ENCODE measurements at places on chromosomes 12 and 14.

- DNase-seq, result no peak
These were observed 71.2 kb upstream of the ESRRB start for GRCh38 chr14:76304536-76305267.

DNA sequence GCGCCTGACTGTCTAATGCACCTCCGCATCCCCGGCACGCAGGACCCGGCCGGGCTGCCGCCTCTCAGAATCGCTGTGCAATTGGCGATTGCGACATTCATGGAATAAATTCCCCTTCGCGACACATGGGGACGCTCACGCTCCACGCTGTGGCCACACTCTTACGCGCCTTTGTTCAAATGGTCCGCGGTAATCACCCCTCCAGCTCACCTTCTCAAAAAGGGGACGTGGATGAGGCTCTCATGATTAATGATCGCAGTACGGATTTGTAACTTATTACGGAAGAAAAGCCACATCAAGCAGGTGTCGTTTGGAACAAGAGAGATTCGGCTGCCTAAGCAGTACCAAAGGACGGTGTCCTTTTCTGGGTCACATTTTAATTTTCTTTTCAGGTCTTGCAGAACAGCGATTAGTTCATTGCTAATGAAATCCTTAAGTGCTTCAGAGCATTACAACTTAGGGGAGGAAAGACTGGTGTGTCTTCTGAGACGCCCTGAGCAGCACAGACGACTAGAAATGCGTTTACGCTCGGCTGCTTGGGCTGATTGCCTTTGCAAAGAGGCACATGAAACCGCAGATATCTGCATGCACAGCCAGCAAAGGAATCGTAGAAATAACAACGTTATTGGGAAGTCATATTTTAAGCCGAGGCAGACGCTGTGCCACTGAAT is 37.3 kb upstream of the ADGRD1 start:
- no peak for DNase-seq

- DNase-seq, result no peak
These were observed 459 bp downstream of the ITGA7 start for GRCh38 chr12:55707219-55707671.

GRCh38 chr14:104363891-104364760 is 215.4 kb upstream of the C14orf180 start:
- DNase-seq, result no peak

- no peak for DNase-seq
These were observed 4.9 kb downstream of the KLHL28 start for GRCh38 chr14:44956866-44957265.

- no peak for DNase-seq
These were observed 26.5 kb downstream of the NUAK1 start for GRCh38 chr12:106112145-106112821.

GRCh38 chr14:59310633-59311032 is 122.2 kb downstream of the DAAM1 start:
- no peak for DNase-seq

- DNase-seq, result no peak
These were observed 67.7 kb downstream of the GXYLT1 start for GRCh38 chr12:42076976-42077375.

- DNase-seq, result no peak
These were observed 21.0 kb upstream of the MAP1LC3B2 start for GRCh38 chr12:116538076-116538591.

GRCh38 chr14:89730687-89731086 is 223.8 kb downstream of the EFCAB11 start:
- no peak for DNase-seq

DNA sequence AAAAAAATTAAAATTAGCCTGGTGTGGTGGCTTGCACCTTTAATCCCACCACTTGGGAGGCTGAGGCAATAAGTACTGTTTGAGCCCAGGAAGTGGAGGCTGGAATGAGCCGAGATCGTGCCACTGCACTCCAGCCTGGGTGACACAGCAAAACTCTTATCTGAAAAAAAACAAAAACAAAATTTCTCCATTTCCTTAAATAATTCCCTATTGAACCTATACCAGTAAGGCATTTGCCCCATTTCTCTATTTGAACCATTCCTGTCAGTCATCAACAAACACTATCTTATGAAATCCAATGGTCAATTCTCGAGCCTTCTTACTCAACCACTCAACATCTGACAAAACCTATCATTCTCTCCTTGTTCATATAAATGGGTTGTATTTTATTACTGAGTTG is 14.7 kb downstream of the SLC2A14 start:
- no peak for DNase-seq

DNA sequence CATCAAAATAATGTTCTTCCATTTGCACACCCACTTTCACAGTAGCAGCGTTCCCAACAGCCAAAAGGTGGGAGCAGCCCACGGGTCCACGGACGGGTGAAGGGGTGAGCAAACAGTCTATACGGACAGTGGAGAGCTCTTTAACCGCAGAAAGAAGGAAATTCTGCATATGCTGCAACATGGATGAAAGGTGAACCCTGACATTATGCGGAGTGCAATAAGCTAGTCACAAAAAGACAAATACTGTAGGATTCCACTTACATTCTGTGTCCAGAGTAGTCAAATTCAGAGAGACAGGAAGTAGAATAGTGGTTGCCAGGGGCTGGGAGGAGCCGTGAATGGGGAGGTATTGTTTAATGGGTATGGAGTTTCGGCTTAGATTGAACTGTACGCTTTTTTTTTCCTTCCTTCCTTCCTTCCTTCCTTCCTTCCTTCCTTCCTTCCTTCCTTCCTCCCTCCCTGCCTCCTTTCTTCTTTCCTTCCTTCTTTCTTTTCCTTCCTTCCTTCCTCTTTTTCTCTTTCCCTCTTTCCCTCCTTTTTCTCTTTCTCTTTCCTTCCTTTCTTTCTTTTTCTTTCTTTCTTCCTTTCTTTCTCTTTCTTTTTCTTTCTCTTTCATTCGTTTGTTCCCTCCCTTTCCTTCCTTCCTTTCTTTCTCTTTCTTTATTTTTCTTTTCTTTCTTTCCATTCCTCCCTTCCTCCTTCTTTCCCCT is 15.8 kb upstream of the ANKRD9 start:
- peak; percentile 78 for DNase-seq

- peak; percentile 27 for DNase-seq
These were observed 1.6 kb downstream of the PYM1 start for GRCh38 chr12:55925870-55926737.

DNA sequence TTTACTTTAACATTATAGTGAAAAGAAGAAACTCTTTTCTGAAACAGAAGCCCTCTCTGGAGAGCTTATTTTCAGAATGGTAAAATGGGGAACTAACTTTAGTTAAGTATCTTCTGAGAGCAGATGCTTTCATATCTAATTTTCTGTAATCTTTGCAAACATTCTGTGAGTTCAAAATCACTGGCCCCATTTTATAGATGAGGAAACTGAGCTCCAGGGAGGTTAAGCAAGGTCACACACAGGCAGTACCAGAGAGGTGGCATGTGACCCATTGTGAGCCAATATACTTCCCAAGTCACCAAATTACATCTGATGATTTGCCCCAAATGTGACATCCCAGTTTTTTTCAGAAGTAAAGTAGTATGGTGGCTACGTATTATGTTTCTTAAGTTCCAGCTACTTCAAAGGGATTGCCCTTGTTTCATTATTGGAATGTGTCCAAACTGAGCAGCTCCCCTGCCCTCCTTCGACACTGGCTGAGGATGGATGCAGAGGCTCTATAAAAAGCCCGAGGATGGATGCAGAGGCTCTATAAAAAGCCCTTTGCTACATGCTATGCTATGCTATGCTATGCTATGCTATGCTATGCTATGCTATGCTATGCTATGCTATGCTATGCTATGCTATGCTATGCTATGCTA is 36.2 kb upstream of the NUDT4 start:
- no peak for DNase-seq

DNA sequence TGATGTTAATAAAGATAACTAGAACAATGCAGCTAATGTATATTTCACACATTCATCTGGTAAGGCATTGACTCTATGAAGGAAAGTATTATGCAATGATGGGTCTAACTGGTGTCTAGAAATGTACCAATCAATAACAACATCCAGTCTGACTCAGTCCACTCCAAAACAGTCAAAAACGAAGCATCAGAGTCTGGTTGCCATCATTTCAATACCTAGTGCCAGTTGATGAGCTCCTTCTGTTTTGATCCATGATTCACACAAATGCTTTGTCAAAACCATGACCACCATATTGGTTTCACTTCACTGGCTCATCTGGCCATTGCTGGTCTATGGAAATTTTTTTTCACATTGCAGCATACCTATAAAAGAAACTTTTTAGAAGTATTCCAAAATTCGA is 747.2 kb upstream of the TMEM132C start:
- DNase-seq, result no peak

DNA sequence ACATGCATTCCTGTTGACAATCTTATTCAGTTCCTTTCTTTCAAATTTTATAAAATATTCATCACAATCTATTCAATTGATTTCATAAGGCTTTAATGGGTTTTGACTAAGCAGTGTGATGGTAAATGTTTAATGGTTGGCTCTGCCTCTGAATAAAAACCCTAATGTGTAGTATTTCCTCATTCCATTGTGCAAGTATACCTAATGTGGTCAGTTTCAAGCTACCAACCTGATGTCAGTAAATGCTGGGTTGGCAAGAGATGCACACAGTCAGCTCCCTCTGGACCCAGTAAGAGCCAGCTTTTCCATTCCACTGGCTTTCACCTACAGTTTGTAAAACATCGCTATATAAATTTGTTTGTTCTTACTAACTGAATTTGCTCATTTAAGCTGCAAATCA is 53.9 kb downstream of the METTL25 start:
- no peak for DNase-seq

DNA sequence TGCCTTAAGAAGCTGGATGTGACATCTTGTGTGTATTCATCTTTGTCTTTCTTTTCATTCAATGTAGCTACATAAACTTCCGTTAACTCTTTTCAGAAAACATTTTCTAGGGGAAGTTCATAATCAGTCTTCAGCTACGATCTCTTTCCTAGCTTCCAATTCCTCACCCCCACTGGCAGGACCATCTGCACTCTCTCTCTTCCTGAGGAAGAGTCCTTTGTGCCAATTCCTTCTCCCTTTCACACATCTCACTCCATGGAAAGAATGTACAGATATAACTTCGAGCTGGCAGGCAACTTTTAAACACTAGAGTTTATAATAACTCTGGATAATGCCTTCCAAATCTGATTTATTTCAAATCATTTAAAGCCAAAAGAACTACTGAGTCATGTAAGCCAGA is 495.7 kb downstream of the GALC start:
- DNase-seq, result no peak

- no peak for DNase-seq
These were observed 40.1 kb upstream of the PARP11 start for GRCh38 chr12:3913278-3913677.

GRCh38 chr12:90729736-90730135 is 225.2 kb downstream of the CCER1 start:
- no peak for DNase-seq

- DNase-seq, result no peak
These were observed 411.0 kb downstream of the C12orf50 start for GRCh38 chr12:87618199-87618598.

GRCh38 chr14:92759679-92760523 is 11.5 kb upstream of the LGMN start:
- DNase-seq, result no peak

- no peak for DNase-seq
These were observed 20.2 kb downstream of the NDUFA12 start for GRCh38 chr12:94983321-94983720.

DNA sequence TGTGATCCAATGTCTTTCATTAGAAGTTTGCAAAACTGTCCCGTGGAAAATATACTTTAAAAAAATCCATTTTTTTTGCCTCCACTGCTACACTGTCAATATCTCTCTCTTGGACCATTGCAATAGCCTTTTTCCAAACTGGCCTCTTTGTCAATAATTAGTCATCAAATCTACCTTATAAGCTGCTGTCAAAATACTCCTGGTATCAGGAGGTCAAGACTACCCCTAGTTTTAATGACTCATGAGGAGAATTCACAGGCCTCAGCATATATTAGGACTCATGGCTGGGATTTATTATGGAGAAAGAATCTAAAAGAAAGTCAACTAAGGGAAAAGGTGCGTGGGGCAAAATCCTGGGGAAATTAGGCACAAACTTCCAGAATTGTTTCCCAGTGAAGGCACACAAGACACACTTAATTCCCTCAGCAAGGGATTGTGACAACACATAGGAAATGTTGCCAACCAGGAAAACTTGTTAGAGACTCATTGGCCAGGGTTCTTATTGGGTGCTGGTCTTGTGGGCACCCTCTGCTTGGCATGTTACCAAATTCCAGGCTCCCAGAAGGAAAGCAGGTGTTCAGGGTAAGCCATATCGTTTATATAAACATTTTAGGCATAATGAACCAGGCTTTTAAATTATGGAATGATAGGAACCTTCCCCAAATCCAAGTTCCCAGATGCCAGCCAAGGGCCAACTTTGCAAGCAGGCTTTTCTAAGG is 56.1 kb downstream of the TMEM117 start:
- no peak for DNase-seq

DNA sequence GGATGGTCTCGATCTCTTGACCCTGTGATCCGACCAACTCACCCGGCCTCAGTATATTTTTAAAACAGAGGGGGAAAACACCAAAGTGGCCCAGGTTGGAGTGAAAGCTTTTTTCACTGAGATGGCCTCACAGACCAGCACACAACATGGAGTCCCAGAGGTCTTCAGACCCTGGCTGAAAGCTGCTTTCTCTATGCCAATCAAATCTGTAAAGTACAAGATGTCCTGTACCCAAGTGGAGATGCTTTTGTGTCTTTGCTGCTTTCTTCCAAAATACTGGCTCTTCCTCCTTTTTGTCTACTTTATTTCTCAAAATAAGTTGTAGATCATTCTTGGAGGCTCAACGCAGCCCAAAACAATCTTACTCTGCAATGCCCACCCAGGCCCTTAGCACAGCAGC is 214.8 kb downstream of the MED13L start:
- no peak for DNase-seq

DNA sequence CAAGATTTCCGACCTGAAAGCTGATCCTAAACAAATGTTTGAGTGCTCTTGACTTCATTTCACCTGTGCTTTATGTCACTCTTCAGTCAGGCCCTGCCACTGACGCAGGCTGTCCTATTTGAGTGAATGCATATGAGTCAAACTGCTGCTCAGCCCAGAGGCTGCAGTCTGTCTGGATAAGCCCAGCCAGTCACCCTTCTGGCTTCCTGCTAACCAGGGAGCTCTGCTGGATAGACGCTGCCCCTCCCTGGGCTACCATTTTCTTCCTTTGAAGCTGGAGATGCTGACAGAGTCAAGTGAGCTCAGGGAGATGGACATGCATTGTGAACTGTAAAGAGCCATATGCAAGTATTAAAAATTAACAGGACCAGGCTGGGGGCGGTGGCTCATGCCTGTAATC is 5.1 kb upstream of the TUNAR start:
- no peak for DNase-seq

GRCh38 chr12:93333054-93333453 is 44.7 kb upstream of the NUDT4 start:
- DNase-seq, result no peak
